Activated CD4-positive, alpha-beta memory T cell treated with anti-CD3 and anti-CD28 coated beads, Interleukin-2, amount 10 ng/mL, durations not matched to agents 7 days and 5 days (primary cell): ENCODE measurements at places on chromosomes 16 and 17. TPM values are rescaled to one million over a fixed set of nuclear protein-coding genes. Genes with fewer than 3 reads are reported as not detected.

DNA sequence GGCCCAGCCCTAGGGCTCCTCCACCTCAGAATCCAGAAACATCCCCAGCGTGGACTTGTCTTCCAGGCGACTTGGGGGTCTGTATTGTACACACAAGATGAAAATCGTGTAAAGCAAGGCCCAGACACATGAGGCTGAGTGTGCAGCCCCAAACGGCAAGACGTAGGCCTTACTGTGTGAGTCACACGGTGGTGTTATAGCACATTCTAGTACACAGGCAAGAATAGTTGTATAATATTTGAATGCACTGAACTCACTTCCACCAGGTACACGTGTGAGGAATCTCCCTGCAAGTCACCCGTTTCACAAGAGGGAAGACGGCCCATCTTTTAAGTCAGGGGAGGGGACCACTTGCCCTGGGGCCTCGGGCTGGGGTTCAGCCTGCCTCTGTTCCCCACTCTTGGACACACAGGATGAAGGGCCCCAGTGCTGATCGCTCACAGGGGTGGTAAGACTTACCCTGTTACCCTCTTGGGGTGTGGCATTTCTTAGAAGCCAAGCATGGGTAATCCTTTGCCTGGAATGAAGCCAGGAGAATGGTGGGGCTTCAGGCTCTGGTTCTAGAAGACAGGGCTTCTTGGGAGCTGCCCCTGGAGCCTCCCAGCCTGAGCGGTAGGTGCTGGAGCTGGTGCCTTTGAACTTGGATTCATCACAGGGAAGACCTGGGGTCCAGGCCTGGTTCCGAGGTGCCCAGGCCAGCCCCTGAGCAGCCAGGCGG lies 71.3 kb downstream of the SREBF1 start:
- no peaks in the 10 kb centered on the region for H3K27me3 ChIP-seq
- no peaks in the 10 kb centered on the region for H3K36me3 ChIP-seq
- H3K27ac ChIP-seq, result no peak overlapping the region
- peaks cover 4% of the 10 kb centered on the region for H3K4me1 ChIP-seq
- DNase-seq, result no peak

The TGFB1I1 gene
- total RNA-seq, result 0.38 TPM

DNA sequence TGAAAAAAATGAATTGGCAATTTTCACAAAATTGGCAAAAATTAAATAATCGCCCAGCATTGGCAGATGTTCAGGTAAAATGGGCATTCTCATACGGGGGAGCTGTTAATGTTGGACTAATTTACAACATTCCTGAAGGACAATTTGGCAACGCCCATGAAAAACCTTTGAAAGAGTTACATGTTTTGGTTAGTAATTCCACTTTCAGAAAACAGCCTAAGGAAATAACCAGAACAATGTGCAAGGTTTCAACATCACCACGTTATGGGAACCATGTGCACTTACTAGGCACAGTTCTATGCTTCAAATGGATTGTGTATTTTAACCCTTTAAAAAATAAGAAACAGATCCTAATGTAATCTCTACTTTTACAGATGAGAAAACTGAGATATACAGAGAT lies 62.7 kb downstream of the CDYL2 start:
- peaks cover 46% of the 10 kb centered on the region for H3K36me3 ChIP-seq
- no peak overlapping the region for H3K4me3 ChIP-seq
- H3K4me1 ChIP-seq, result peaks cover 39% of the 10 kb centered on the region
- no peaks in the 10 kb centered on the region for H3K27me3 ChIP-seq

The DRC7 gene
- not detected for total RNA-seq

DNA sequence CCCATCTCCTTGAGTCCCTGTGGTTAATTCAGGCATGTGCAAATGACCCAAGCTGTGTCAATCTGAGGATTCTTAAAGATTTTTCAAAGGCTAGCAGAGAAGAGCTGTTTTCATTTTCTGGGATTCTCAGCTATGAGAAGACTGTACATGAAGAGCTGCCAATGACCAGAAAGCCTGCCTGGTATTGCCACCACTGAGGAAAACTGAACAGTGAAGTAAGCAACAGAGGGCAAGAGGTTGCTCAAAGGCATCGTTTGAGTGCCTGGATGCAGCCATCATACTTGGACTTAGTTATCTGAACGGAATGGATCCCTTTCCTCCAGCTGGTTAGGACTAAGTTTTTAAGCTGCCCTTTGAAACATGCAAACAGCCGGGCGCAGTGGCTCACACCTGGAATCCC lies 38.4 kb downstream of the FAM20A start:
- H3K27me3 ChIP-seq, result peaks cover 10% of the 10 kb centered on the region
- H3K4me3 ChIP-seq, result no peak overlapping the region
- H3K4me1 ChIP-seq, result no peaks in the 10 kb centered on the region
- no peak overlapping the region for H3K27ac ChIP-seq

DNA sequence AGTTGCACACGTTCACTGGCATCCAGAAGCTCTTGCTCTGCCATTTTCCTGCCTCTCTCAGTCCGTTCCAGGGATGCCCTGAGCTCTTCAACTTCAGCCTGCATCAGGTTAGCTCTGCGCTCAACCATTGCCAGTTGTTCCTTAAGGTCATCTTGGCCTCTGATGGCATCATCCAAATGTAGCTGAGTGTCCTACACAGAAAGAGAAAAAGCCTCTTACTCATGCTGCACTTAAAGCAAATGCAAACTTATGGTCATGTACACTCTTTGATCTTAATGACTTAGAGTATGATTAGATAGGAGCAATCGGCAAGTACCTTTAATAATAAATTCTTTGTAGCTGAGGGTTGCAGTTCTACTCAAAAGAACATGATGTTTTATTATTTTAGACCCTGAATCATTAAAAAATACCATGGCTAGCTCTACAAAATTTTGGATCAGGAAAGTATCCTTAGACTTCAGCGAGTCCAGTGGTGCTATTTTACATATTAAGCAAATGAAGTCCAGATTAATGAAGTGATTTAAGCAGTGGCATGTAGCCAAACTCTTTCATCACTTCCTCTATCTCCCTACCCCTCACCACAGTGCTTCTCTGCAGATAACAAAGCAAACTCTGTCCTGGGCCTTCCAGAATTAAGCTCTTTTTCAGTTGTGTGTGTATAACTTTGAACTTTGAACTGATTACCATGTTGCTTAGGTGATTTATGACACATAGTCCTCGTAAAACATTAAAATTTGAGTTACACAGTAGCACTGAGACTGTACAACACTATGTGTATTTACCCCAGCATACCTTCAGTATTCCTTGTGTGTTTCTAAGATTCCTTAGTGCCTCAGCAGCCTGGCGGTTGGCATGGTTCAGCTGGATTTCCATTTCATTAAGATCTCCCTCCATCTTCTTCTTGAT lies 22.1 kb downstream of the MYH4 start:
- H3K4me3 ChIP-seq, result no peak overlapping the region
- H3K27ac ChIP-seq, result no peak overlapping the region
- no peak for DNase-seq
- H3K36me3 ChIP-seq, result no peaks in the 10 kb centered on the region
- no peaks in the 10 kb centered on the region for H3K4me1 ChIP-seq

The RAB26 gene
- 1.1 TPM for total RNA-seq
